ENCODE measurements at places on chromosomes 3 and 15. TPM values are rescaled to one million over a fixed set of nuclear protein-coding genes. Genes with fewer than 3 reads are reported as not detected.

DNA sequence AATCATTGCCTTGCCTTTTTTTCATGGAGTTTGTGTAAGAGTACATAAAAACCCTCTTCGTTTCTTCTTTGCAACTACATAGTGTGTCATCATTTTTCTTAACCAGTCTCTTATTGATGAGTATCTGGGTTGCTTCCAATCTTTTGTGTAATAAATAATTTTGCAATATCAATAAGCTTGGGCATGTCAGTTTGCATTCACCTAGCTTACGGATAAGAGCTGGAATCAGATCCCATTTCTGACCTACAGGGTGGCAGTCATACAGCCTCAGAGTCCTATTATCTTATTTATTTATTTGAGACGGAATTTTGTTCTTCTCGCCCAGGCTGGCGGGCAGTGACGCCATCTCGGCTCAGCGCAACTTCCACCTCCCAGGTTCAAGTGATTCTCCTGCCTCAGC, 18.3 kb downstream of the ANP32A start:
- DNase-seq, result no peak

GRCh38 chr3:21879184-21879886, 128.3 kb upstream of the ZNF385D start:
- no peak for DNase-seq

- no peak for DNase-seq
Measured at GRCh38 chr3:134376786-134377426, 2.7 kb upstream of the AMOTL2 start.

Gene DUOXA1
- not detected for total RNA-seq

All from thoracic aorta (tissue), 2 donors.